ENCODE measurements at places on chromosomes 4 and X. TPM values are rescaled to one million over a fixed set of nuclear protein-coding genes. Genes with fewer than 3 reads are reported as not detected.

Gene RAB39B
- total RNA-seq = 6.0 TPM

Gene MAPK10
- 4.7 TPM for total RNA-seq

Gene FSTL5
- not detected for total RNA-seq

Gene CLDN22
- not detected for total RNA-seq

Gene AREG
- total RNA-seq = 1,402 TPM

Gene CENPVL2
- total RNA-seq = not detected

Gene CYP4V2
- total RNA-seq = 30.2 TPM

Gene LAP3
- total RNA-seq = 31.0 TPM

Gene IL13RA2
- 0.54 TPM for total RNA-seq

Gene HNRNPD
- 308 TPM for total RNA-seq

Gene TMEM156
- total RNA-seq = 7.0 TPM

Gene SPATA18
- total RNA-seq = 28.9 TPM

Gene DDIT4L
- total RNA-seq = 0.23 TPM

DNA sequence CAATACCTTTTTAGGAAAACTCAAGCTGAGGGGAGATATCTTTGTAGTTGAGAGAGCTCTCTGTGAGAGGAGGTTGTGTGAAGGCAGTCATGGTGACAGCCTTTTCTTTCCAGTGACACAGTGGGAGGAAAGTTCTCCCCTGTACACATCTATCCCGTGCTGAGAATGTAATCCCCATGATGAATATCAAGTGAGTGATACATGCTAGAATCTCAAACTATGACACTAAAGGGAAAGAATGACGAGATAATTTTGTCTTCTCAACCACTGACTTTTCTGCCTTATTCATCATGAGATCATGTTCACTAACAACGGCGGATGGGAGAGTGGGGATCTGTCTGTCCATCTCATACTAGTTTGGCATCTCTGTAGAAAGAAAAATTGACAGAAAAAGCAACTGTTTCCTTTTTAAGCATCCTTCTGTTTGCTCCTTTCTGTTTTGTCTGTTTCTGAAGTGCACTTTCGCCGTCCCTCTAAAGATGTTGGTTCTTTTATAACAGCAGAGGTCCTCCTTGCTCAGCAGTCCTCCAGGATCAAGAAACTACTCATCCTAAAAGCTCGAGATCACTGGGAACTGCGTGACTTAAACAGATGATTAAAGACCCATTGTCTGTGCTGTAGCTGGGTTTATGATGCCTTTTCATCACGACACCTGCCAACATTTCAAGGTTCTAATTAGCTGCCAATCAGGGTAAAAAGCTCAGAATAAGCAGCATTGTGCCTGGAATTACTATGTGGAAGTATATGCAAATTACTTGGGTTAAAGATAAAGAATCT, 137.6 kb downstream of the DCK start:
- H3K36me3 ChIP-seq = no peaks in the 10 kb centered on the region
- H3K27me3 ChIP-seq = no peaks in the 10 kb centered on the region
- H3K27ac ChIP-seq = no peak overlapping the region

DNA sequence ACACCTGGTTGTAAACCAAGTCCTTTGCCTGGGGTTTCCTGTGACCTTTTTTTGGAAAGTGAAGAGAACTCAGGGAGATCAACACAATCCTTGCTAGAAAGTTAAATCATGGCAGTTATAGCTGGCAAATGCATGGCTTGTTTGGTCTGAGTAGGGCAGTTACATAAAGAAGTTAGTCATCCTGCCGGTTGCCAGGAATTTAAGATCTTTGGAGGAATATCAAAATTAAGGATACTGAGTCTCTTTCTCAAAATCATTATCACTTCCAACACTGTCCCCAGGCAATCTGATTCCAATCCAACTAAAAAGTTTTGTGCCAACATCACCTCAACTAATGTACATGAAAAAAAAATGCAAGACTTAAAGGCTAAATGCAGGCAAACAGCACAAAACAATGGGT, 40.3 kb downstream of the C4orf54 start:
- no peak overlapping the region for H3K27ac ChIP-seq
- no peak overlapping the region for H3K4me3 ChIP-seq
- no peaks in the 10 kb centered on the region for H3K36me3 ChIP-seq
- no peaks in the 10 kb centered on the region for H3K4me1 ChIP-seq
- peak; percentile 53 for DNase-seq

- H3K27ac ChIP-seq = peak overlapping the region; percentile 70
- H3K4me3 ChIP-seq = no peak overlapping the region
- peak; percentile 77 for DNase-seq
- H3K27me3 ChIP-seq = peaks cover 36% of the 10 kb centered on the region
- H3K36me3 ChIP-seq = peaks cover 5% of the 10 kb centered on the region
These were observed 31.8 kb downstream of the AMMECR1 start for GRCh38 chrX:110286106-110286505.

DNA sequence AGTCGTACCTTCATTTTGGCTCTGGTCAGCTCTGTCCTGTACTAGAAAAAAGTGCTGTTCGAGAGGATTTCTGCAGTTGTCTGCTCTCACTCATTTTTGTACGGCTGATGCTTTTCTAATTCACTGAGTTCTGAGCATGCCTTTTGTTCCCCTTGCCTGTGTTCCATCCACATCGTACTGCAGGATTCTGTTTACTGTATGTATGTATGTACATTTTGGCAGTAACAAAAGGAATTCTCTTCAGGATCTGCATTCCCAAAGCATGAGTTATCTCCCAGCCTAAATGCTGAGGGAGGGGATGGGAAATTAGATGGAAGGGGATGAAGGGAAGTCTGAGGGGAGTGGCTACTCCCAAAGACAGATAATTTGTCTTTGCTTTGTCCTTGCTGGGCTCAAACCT, 87.6 kb downstream of the GBA3 start:
- H3K36me3 ChIP-seq = no peaks in the 10 kb centered on the region
- DNase-seq = no peak
- H3K4me3 ChIP-seq = no peak overlapping the region
- peaks cover 4% of the 10 kb centered on the region for H3K4me1 ChIP-seq
- H3K27ac ChIP-seq = no peak overlapping the region

GRCh38 chr4:147723326-147723725, 8.6 kb upstream of the ARHGAP10 start:
- no peak overlapping the region for H3K27ac ChIP-seq
- H3K27me3 ChIP-seq = no peaks in the 10 kb centered on the region
- H3K36me3 ChIP-seq = no peaks in the 10 kb centered on the region
- no peak overlapping the region for H3K4me3 ChIP-seq
- no peak for DNase-seq
- peaks cover 12% of the 10 kb centered on the region for H3K4me1 ChIP-seq

GRCh38 chrX:65874765-65875164, 165.1 kb downstream of the VSIG4 start:
- no peaks in the 10 kb centered on the region for H3K36me3 ChIP-seq
- peaks cover 10% of the 10 kb centered on the region for H3K4me1 ChIP-seq
- H3K4me3 ChIP-seq = no peak overlapping the region
- peak; percentile 30 for DNase-seq
- H3K27ac ChIP-seq = no peak overlapping the region

DNA sequence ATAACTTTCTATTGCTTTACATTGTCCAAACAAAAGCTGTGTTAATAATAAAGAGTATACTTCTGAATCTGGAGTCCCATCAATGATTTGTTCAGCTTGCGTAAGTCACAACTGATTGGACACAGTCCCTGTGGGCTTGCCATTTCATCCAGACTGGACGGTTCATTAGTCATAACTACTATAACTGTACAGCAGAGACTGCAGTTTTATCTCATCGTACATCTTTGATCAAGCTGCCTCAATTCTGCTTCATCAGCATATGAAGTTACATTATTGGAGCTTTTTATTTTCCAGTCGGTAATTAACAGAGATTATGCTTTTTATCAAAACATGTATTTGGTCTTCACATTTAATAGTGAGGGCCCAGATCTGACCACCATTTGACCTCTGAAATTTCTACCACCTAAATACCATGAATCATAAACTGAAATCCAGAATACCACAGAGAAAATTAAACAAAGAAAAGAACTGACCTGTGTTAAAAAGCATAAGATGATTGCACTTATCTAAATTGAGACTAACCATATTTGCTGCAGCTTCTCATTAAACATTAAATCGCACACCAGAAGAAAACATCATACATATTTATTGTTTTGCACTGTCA, 12.5 kb upstream of the MAB21L2 start:
- H3K27me3 ChIP-seq = no peaks in the 10 kb centered on the region
- no peak overlapping the region for H3K4me3 ChIP-seq
- DNase-seq = peak; percentile 53
- no peaks in the 10 kb centered on the region for H3K4me1 ChIP-seq
- no peak overlapping the region for H3K27ac ChIP-seq

GRCh38 chrX:1481636-1482529, 29.2 kb upstream of the ASMTL start:
- peaks cover 6% of the 10 kb centered on the region for H3K4me1 ChIP-seq
- peaks cover 28% of the 10 kb centered on the region for H3K27me3 ChIP-seq
- H3K27ac ChIP-seq = peak overlapping the region; percentile 73
- H3K4me3 ChIP-seq = peak overlapping the region; percentile 65
- DNase-seq = peak; percentile 70

- peaks cover 7% of the 10 kb centered on the region for H3K36me3 ChIP-seq
- no peaks in the 10 kb centered on the region for H3K27me3 ChIP-seq
- H3K4me1 ChIP-seq = peaks cover 1% of the 10 kb centered on the region
- no peak for DNase-seq
- H3K27ac ChIP-seq = no peak overlapping the region
These were observed 15.2 kb downstream of the SEPTIN11 start for GRCh38 chr4:76964769-76965168.

DNA sequence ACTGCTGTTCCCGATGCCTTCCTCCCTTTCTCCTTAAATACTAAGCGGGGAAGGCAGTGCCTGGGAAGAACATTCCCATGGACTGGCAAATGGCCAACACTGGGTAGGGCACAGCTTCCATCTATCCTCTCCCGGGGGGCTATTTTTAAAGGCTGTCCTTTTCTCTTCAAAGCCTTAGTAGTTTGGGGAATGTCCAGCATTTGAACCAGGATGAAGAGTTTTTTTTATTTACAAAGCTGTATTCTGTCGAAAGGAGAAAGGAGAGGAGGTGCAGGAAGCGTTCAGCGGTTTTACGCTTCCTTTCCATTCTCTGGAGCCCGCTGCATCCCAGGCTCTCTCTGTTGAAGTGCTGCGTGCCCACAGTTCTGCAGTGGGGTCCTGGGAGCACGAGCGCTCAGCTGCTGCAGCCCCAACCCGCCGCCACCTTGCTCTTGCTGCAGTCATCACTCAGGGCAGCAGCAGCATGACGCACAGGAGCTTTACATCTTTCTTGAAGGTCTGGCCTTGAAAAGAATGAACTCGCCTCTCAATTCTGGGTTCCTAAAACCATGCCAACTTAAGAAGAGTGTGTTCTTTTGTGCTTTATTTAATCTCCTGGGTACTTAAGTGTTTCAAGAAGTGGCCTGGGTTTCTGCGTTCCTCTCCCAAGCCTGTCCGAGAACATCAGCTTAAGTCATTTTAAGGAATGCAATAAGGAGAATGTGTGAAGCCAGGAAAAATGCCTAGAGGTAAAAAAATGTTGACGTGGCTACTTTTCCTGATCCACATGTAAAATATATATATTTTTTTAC, 427.2 kb downstream of the MAPK10 start:
- no peak for DNase-seq
- no peak overlapping the region for H3K4me3 ChIP-seq
- H3K4me1 ChIP-seq = no peaks in the 10 kb centered on the region

GRCh38 chr4:143282211-143282707, 54.4 kb upstream of the GAB1 start:
- peaks cover 12% of the 10 kb centered on the region for H3K4me1 ChIP-seq
- no peak overlapping the region for H3K27ac ChIP-seq
- H3K4me3 ChIP-seq = no peak overlapping the region

GRCh38 chr4:9592010-9592409, 147.8 kb downstream of the DEFB131A start:
- H3K36me3 ChIP-seq = no peaks in the 10 kb centered on the region
- H3K4me1 ChIP-seq = no peaks in the 10 kb centered on the region
- no peaks in the 10 kb centered on the region for H3K27me3 ChIP-seq
- no peak overlapping the region for H3K4me3 ChIP-seq
- no peak for DNase-seq
- no peak overlapping the region for H3K27ac ChIP-seq

- no peaks in the 10 kb centered on the region for H3K36me3 ChIP-seq
- H3K4me1 ChIP-seq = no peaks in the 10 kb centered on the region
- no peak overlapping the region for H3K4me3 ChIP-seq
- DNase-seq = no peak
- H3K27ac ChIP-seq = no peak overlapping the region
These were observed 738.6 kb upstream of the ADGRL3 start for GRCh38 chr4:60461551-60461950.

DNA sequence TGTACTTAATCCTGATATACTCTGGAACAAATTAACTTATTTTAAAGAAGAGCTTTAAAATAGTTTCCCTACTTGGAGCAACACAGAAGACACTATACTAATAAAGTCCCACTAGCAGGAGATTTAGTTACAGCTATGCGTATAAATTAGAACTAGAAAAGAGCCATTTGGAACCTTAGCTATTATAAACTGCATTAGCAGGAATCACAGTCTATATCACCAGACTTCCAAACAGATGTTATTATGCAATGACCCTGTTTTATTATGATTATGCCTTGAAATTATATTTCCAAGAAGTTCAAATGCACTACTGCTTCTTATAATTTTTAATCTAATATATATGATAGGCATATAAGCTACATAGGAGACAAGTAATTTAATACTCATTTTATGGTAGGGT, 95.5 kb upstream of the WDR44 start:
- no peak overlapping the region for H3K27ac ChIP-seq
- H3K4me1 ChIP-seq = no peaks in the 10 kb centered on the region
- H3K27me3 ChIP-seq = peaks cover 23% of the 10 kb centered on the region
- H3K4me3 ChIP-seq = no peak overlapping the region
- no peaks in the 10 kb centered on the region for H3K36me3 ChIP-seq

DNA sequence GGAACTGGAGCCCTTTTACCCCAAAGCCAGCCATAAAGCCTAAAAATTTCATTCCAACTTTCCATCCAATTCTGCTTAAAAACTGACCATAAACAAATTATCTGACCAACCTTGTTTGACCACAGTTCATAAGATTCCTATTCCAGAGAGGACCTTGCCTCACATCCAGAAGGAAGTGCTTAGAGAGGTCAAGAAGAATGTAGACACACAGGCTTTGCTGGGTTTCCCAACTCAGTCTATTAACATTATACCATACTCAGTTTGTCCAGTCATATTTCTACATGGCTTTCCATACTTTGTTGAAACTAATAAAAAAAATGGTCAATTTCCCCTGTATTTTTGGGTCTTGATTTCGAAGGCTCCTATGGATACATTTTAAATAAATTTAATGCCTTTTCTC, 1522.5 kb downstream of the ARAP2 start:
- no peaks in the 10 kb centered on the region for H3K27me3 ChIP-seq
- peaks cover 6% of the 10 kb centered on the region for H3K4me1 ChIP-seq
- no peak overlapping the region for H3K27ac ChIP-seq
- no peak overlapping the region for H3K4me3 ChIP-seq

- H3K27me3 ChIP-seq = no peaks in the 10 kb centered on the region
- DNase-seq = peak; percentile 11
- H3K27ac ChIP-seq = no peak overlapping the region
These were observed 45.6 kb downstream of the GABRA3 start for GRCh38 chrX:152405561-152405960.

- DNase-seq = peak; percentile 77
- no peaks in the 10 kb centered on the region for H3K36me3 ChIP-seq
- H3K27me3 ChIP-seq = no peaks in the 10 kb centered on the region
- H3K27ac ChIP-seq = no peak overlapping the region
- no peaks in the 10 kb centered on the region for H3K4me1 ChIP-seq
These were observed 62.9 kb downstream of the ANAPC4 start for GRCh38 chr4:25439918-25440477.
